Large intestine (tissue), 12 donors: ENCODE measurements at places on chromosomes 2 and 18. TPM values are rescaled to one million over a fixed set of nuclear protein-coding genes. Genes with fewer than 3 reads are reported as not detected.
A peak's percentile ranks its signal among the peaks of the same experiment; 100 is the strongest.

The REV1 gene
- 44.0 TPM for polyA plus RNA-seq

The SEMA4F gene
- 2.9 TPM for polyA plus RNA-seq

The TRIM43 gene
- not detected for polyA plus RNA-seq

The RFTN2 gene
- 4.5 TPM for polyA plus RNA-seq

The BCL2 gene
- 8.8 TPM for polyA plus RNA-seq

The NXPH2 gene
- 2.5 TPM for polyA plus RNA-seq

The MFSD2B gene
- polyA plus RNA-seq, result 0.58 TPM

The SCN9A gene
- 7.3 TPM for polyA plus RNA-seq

DNA sequence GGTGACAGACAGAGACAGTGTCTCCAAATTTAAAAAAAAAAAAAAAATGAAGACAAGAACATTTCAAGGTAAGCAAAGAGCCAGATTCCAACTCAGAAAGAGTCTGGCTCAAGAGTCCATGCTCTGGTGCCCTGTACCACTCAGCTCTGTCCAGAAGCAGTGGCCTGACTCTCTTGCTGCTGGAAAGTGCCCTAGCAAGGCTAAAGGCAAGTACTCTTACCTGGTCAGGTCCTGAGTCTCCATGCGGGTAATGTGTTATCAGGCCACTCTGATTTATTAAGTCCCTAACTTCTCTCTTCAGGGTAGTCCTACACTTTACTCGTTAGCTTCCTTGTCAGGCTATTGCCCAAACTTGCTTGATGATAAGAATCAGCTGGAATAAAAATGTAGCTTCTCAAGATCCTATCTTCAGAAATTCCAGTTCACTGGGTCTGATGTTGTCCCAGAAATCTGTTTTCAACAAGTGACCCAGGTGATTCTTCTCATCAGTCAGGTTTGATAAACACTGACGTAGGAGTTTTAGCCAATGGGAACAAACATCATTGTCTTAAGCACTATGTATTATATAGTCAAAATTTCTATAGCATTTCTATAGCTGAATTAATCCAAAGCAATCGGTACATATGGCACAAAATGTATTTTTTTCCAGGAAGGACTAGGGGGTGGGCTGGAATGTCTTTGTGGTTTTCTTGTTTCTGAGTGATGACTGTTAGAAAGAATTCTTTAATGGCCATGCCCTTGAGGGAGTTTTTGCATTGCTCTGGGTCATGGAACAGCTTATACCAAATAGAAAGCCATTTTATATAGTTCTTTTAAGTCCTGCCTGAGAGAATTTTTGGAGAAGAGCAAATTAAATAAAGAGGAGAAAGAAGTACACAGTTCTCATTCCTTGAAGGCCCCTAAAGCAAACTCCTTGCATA is 139.9 kb upstream of the DNMT3A start:
- peak; percentile 5 for DNase-seq
- no peaks in the 10 kb centered on the region for H3K36me3 ChIP-seq
- peaks cover 12% of the 10 kb centered on the region for H3K4me1 ChIP-seq
- H3K27me3 ChIP-seq, result no peaks in the 10 kb centered on the region
- H3K4me3 ChIP-seq, result no peak overlapping the region

GRCh38 chr18:3305933-3306332 is 44.0 kb downstream of the MYL12B start:
- H3K27me3 ChIP-seq, result no peaks in the 10 kb centered on the region
- no peak for DNase-seq
- no peak overlapping the region for H3K27ac ChIP-seq
- H3K4me3 ChIP-seq, result no peak overlapping the region

DNA sequence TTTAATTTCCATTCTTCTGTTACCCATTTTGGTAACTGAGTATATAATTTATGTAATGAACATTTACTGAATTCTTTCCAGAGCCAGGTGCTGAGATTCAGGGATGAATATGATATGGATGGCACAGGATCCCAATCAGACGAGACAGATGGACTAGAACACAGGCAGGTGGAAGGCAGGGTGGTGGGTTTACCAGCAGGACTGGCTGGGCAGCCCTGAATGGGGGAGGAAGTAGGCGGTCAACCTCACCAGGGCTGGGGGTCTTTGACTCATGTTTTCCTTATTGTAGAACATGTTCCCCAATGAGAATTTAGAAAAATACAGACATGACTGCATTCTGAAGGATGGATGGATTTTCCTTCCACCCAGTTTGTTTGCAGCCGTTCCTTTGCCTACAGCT is 80.3 kb downstream of the CIB4 start:
- H3K36me3 ChIP-seq, result no peaks in the 10 kb centered on the region
- H3K27ac ChIP-seq, result no peak overlapping the region
- no peak for DNase-seq

- H3K36me3 ChIP-seq, result peaks cover 10% of the 10 kb centered on the region
- H3K4me3 ChIP-seq, result no peak overlapping the region
- peak; percentile 76 for DNase-seq
- no peaks in the 10 kb centered on the region for H3K27me3 ChIP-seq
- H3K27ac ChIP-seq, result peak overlapping the region; percentile 55
- H3K4me1 ChIP-seq, result peaks cover 18% of the 10 kb centered on the region
These were observed 154.4 kb upstream of the EPAS1 start for GRCh38 chr2:46142546-46143428.

- no peaks in the 10 kb centered on the region for H3K4me1 ChIP-seq
- no peak overlapping the region for H3K27ac ChIP-seq
- no peak overlapping the region for H3K4me3 ChIP-seq
- DNase-seq, result no peak
These were observed 36.0 kb downstream of the SLC66A2 start for GRCh38 chr18:79915161-79916127.

GRCh38 chr18:8401606-8402005 is 207.6 kb upstream of the RAB12 start:
- no peaks in the 10 kb centered on the region for H3K27me3 ChIP-seq
- no peak overlapping the region for H3K4me3 ChIP-seq
- H3K36me3 ChIP-seq, result peaks cover 6% of the 10 kb centered on the region
- H3K4me1 ChIP-seq, result no peaks in the 10 kb centered on the region
- no peak for DNase-seq

GRCh38 chr2:68828887-68829708 is 42.1 kb downstream of the BMP10 start:
- DNase-seq, result peak; percentile 82
- H3K27me3 ChIP-seq, result no peaks in the 10 kb centered on the region

- DNase-seq, result no peak
- H3K4me3 ChIP-seq, result no peak overlapping the region
- H3K27ac ChIP-seq, result no peak overlapping the region
- H3K4me1 ChIP-seq, result no peaks in the 10 kb centered on the region
These were observed 115.4 kb upstream of the ZNF521 start for GRCh38 chr18:25467226-25467987.

DNA sequence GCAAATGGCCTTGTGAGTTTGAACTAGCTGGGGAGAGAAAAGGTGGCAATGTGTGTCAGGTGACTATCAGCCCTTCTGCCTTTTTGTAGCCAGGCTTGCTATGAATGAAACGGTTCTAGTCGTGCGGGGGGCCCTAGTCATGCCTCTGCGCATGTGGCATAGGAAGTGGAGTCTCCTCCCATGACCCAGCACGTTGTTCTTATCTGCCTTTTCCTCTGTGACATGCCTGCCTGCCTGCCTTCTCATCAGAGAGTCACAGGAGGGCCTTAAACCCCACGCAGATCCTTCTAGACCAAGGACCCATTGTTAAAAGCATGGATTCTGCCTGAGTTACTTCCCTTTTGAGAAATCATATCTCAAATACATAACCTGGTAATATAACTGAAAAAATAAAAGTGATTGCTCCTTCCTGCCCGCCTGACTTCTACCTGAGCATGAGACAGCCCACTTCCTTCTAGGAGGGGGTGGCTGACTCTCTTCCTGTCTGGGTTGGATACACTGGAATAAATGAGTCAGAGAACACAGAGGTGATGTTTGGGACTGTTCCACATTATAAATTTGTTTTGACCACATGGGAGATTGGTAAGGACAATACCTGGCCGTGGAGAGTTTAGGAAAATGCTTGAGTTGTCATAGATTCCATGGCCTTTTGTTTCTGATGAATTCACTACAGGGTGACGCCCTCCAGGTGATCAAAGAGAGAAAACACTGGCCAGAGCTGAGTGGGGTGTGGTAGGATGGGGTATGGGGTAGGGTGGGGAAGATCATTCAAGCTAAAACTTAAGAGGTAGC is 49.8 kb downstream of the FBLN7 start:
- H3K4me1 ChIP-seq, result no peaks in the 10 kb centered on the region
- no peak overlapping the region for H3K27ac ChIP-seq
- no peaks in the 10 kb centered on the region for H3K36me3 ChIP-seq
- peaks cover 4% of the 10 kb centered on the region for H3K27me3 ChIP-seq
- no peak overlapping the region for H3K4me3 ChIP-seq
- peak; percentile 7 for DNase-seq

GRCh38 chr2:45826884-45827635 is 175.6 kb downstream of the PRKCE start:
- H3K27ac ChIP-seq, result no peak overlapping the region
- H3K27me3 ChIP-seq, result no peaks in the 10 kb centered on the region
- H3K4me1 ChIP-seq, result no peaks in the 10 kb centered on the region
- no peak overlapping the region for H3K4me3 ChIP-seq
- no peaks in the 10 kb centered on the region for H3K36me3 ChIP-seq
- DNase-seq, result no peak

DNA sequence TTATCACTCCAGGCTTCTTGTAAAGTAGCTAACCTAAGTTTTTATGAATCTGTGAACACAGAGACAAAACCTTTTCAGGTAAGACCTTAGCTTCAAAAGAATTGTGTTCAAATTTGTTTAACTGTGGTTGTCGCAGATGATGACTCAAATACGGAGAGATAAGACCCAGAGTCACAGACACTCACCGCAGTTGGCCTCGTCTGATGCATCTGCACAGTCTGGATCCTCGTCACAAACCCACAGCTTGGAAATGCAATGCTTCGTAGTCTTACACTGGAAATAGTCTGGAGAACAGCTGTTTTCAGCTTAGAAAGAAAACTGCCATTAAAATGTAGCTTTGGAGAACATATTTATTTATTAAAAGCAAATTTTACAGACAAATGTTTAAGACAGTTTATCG is 1662.1 kb upstream of the NXPH2 start:
- no peak overlapping the region for H3K27ac ChIP-seq
- no peaks in the 10 kb centered on the region for H3K36me3 ChIP-seq
- H3K27me3 ChIP-seq, result no peaks in the 10 kb centered on the region

- no peaks in the 10 kb centered on the region for H3K27me3 ChIP-seq
- H3K36me3 ChIP-seq, result no peaks in the 10 kb centered on the region
- no peak overlapping the region for H3K4me3 ChIP-seq
- no peaks in the 10 kb centered on the region for H3K4me1 ChIP-seq
These were observed 864.2 kb downstream of the SLC4A3 start for GRCh38 chr2:220491670-220492069.

DNA sequence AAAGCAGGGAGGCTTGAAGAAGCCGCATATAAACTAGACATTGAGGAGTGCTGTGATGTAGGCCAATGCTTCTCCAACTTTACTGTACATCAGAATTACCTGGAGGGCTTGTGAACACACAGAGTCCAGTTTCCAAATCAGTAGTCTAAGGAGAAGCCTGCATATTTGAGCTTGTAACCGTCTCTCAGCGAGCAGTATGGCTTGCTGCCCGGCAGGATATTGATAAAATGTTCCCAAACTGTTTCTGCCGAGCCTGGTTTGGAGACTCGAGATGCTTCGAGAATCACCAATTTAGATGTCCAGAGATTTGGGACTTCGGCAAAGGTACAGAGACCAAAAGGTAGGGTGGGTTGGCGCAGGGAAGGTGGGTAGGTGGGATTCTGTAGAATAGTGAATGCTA is 11.0 kb upstream of the RAB31 start:
- no peak overlapping the region for H3K27ac ChIP-seq
- H3K4me3 ChIP-seq, result no peak overlapping the region
- DNase-seq, result no peak
- no peaks in the 10 kb centered on the region for H3K36me3 ChIP-seq
- H3K4me1 ChIP-seq, result peaks cover 10% of the 10 kb centered on the region

DNA sequence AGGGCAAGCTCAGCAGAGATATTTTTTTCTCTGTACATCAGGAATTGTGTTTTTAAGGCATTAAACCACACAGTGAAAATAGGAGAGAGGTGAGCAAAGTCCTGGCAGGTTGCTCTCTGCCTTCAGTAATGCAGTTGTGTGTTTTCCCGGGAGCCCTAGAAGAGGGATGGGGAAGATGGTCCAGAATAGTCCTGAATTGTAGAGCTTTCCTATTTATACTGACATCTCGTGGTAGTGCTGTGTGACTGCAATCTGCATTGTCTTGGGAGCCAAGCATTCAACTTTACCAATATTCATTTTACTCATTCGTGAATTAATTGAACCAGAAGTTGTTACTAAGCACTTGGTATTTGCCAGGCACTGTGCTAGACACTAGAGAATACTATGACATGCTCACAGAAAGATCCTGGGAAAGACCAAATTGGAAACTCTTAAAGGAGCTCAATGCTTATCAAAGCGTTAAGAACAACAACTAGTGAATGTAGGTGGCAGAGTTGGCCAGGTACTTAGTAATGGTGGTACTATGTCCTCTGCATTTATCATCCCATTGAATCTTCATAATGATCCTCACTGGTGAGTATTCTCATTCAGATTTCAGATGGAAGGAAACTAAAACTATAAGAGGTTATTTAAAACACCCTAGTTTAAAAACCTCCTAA is 214.6 kb downstream of the TRIB2 start:
- peak; percentile 12 for DNase-seq
- H3K4me3 ChIP-seq, result no peak overlapping the region
- no peaks in the 10 kb centered on the region for H3K27me3 ChIP-seq
- H3K27ac ChIP-seq, result no peak overlapping the region
- H3K4me1 ChIP-seq, result no peaks in the 10 kb centered on the region
